ENCODE measurements at places on chromosomes 5 and 9. TPM values are rescaled to one million over a fixed set of nuclear protein-coding genes. Genes with fewer than 3 reads are reported as not detected.

UBTD2 gene
- total RNA-seq: 23.8 TPM

ADGRV1 gene
- total RNA-seq: 0.89 TPM

TBC1D9B gene
- total RNA-seq: 90.9 TPM

SYNPO gene
- total RNA-seq: 15.4 TPM

ADAMTS19 gene
- 1.4 TPM for total RNA-seq

GAPVD1 gene
- total RNA-seq: 51.1 TPM

SLCO6A1 gene
- total RNA-seq: not detected

IFNK gene
- total RNA-seq: not detected

CTSV gene
- 0.74 TPM for total RNA-seq

HSPB3 gene
- total RNA-seq: not detected

SUSD3 gene
- 0.37 TPM for total RNA-seq

KIF27 gene
- 4.2 TPM for total RNA-seq

RNF224 gene
- total RNA-seq: not detected

WNK2 gene
- total RNA-seq: not detected

CLTB gene
- total RNA-seq: 86.4 TPM

SV2C gene
- total RNA-seq: not detected

PDE8B gene
- not detected for total RNA-seq

OR1J2 gene
- total RNA-seq: not detected

LCP2 gene
- not detected for total RNA-seq

CDH18 gene
- 2.7 TPM for total RNA-seq

IL12B gene
- total RNA-seq: not detected

PDE6A gene
- not detected for total RNA-seq

TMC1 gene
- 0.28 TPM for total RNA-seq

SOX30 gene
- not detected for total RNA-seq

URM1 gene
- 34.4 TPM for total RNA-seq

NTRK2 gene
- total RNA-seq: under 0.01 TPM

SLC6A3 gene
- total RNA-seq: not detected

PHF24 gene
- 0.30 TPM for total RNA-seq

ENTPD2 gene
- total RNA-seq: not detected

DIRAS2 gene
- 0.78 TPM for total RNA-seq

KIF4B gene
- 0.09 TPM for total RNA-seq

FAXDC2 gene
- 4.2 TPM for total RNA-seq

NUDCD2 gene
- total RNA-seq: 6.5 TPM

SCGB3A1 gene
- total RNA-seq: not detected

CD274 gene
- 22.5 TPM for total RNA-seq

CYSRT1 gene
- 0.30 TPM for total RNA-seq

COL27A1 gene
- total RNA-seq: 19.4 TPM

CCNI2 gene
- not detected for total RNA-seq

STKLD1 gene
- total RNA-seq: 0.59 TPM

C1QTNF3 gene
- total RNA-seq: 0.30 TPM

PDZD2 gene
- total RNA-seq: under 0.01 TPM

PCDHB9 gene
- total RNA-seq: 0.18 TPM

All from smooth muscle cell of the umbilical artery (primary cell).